NCI-H2081 treated with DMSO at 0.1 percent for 48 hours (cell line): ENCODE measurements at places on chromosomes 4 and X.

GRCh38 chrX:120260369-120260768 lies 9.8 kb downstream of the ZBTB33 start:
- DNase-seq: no peak

DNA sequence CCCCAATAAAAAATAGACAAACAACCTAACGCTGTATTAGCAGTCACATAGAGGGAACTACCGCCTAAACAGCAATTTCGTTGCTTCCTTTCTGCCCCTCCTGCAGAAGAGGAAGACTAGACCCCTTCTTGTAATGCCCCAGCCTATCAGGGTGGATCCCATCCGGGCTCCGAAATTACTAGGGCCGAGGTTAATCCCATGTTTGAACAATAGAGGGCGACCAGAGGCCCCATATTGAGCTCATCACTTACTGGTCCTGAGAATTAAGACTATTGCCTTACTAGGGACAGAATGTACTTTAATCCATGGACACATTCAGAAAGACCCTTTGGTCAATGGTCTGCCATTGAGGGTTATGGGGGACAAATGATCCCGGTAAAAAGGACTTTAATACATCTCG lies 11.8 kb upstream of the ZNF630 start:
- DNase-seq: no peak

- DNase-seq: no peak
These were observed 467.0 kb upstream of the DIPK2B start for GRCh38 chrX:45667666-45668065.

- no peak for DNase-seq
These were observed 1.1 kb upstream of the RAP1GDS1 start for GRCh38 chr4:98260047-98260578.

DNA sequence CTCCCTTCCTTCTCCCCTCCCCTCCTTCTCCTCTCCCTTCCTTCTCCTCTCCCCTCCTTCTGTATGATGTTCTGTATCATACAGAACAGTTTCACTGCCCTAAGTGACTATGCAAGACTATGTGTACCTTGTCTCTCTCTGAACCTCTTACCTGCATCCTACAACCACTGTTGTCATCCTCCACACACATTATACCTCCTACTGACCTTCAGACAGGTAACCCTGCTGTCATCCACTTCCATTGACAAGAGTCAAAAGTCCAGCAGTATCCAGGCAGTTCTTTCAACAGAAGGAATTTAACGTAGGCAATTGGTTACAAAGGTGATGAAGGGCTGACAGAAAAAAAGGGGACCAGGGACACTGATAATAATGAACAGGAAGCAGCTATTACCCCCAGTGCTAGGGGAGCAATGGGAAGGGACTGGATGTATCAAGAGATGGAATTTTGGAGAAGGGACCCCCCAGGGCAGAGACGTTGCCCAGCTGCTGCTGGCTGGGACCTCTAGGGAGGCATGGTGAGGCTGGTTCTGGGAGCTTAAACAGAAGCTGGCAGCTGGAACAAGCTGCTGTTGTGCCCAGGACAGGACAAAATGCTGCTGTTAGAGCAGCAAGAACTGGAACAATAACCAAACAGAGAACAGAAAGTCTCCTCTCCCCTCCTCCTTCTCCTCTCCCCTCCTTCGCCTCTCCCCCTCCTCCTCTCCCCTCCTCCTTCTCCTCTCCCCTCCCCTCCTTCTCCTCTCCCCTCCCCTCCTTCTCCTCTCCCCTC lies 84.7 kb downstream of the DCTD start:
- DNase-seq: no peak

- no peak for DNase-seq
These were observed 56.3 kb upstream of the HPSE start for GRCh38 chr4:83390944-83391343.

- DNase-seq: no peak
These were observed 1622.8 kb upstream of the IGFBP7 start for GRCh38 chr4:58732973-58733372.

DNA sequence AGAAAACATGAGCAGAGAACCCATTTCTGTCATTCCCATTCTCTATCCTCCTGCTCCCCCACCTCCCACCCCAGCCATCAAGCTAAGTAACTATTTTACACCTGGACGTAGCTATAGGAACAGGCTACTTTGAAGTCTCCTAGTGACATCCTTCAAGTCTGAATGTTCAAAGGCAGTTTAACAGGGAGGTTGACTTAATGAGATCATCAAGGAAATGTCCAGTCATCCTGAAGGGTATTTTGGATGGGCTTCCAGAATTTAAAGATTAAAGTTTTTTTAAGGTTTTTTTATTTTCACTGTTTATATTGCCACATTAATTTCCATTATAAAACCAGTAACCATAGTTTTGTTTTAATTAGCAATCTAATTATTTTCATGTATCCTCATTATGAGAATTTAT lies 41.1 kb downstream of the HPF1 start:
- no peak for DNase-seq

- DNase-seq: no peak
These were observed 22.3 kb upstream of the THOC2 start for GRCh38 chrX:123755107-123755506.

DNA sequence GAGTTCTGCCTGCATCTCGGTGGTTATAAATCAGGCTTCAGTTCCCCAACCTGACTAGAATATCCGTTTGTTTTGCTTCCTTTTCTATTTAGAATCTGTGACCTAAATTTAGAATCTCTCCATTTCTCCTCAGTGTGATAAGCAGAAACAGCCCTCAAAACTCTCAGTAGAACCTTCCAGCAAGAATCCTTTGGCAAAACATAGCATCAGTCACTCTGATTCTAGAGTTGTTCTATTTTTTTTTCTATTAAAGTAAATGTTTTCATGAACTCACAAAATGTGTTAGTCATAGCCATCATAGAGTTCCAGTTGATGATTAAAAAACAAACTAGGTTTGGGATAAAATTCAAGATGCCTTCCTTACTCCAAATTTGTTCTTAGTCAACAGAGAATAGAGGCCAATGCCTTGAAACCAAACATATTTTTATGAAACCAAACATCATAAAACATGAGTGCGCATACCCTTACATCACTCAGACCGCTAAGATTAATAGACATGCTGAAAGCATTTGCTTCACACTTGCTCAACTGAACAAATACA lies 13.2 kb upstream of the C1QTNF7 start:
- no peak for DNase-seq

GRCh38 chr4:6377626-6378492 lies 94.6 kb downstream of the PPP2R2C start:
- no peak for DNase-seq

DNA sequence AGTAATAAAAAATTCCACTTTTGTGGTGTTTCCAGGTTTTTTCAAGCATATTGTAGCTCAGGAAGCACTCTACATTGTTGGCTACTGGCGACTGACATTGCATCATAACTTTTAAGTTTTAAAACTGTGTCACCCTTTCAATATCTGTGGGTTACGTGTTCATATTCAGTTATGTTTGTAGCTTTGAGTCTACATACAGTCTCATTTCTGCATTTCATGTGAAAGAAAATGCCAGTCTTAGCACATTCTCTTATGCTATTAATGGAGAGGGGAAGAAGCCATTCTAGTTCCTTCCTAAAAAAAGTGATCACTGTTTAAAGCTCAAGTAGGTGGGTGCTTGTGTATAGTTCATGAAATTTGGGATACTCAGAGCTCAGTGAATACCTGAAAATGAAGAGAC lies 38.1 kb downstream of the DIAPH2 start:
- DNase-seq: no peak

- DNase-seq: no peak
These were observed 646 bp downstream of the TIGD4 start for GRCh38 chr4:152778656-152779512.

DNA sequence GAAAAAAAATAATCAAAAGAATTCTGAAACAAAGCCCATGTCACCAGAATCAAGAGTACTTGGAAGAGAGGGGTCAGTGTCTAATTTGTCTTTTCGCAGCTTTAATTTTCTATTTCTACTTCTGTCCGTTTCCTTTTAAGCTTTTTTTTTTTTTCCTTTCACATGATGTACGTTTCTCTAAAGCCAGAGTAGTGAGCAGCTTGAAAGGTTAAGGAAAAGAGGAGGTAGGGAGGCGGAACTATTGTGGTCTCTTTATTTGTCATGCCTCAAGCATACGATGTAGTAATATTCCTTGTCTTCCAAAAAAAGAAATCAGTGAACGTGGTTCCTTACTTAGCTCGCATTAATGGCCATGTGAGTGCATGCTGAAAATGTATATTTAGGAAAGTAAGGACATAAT lies 311.5 kb downstream of the TENM3 start:
- no peak for DNase-seq

GRCh38 chrX:19611636-19612376 lies 96.5 kb upstream of the MAP3K15 start:
- no peak for DNase-seq

- DNase-seq: no peak
These were observed 52.8 kb downstream of the RBM47 start for GRCh38 chr4:40576651-40577480.

DNA sequence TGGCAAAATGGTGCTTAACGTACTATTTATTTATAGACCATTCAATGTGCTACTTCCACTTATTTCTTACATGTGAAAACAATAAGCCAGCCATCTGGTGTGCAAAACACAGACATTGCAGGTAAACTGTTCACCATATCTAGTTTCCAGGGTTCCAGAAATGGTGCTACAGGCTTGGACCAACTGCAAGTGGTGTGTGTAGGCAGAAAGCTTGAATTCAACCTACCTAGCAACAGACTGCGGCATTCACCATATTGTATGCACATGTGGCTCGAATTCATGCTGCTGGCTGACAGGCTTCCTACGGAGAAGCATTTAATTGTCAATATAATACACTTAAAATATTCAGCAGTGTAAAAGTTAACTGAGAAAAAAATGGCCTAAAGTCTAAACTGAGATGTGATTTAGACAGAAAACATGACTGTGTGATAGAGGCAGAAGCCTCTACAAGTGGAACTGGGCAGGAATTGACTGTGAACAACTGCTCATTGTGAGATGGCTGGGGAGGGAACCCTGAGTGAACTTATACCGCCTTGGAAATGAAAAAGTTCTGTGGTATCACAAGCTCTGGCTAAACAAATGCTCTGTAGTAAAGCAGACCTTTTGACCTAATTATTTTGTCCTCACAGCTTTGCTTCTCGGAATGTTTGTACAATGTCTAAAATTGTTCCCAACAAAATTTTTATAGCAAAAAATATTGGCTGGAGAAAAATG lies 434.7 kb downstream of the GRIA2 start:
- DNase-seq: no peak

DNA sequence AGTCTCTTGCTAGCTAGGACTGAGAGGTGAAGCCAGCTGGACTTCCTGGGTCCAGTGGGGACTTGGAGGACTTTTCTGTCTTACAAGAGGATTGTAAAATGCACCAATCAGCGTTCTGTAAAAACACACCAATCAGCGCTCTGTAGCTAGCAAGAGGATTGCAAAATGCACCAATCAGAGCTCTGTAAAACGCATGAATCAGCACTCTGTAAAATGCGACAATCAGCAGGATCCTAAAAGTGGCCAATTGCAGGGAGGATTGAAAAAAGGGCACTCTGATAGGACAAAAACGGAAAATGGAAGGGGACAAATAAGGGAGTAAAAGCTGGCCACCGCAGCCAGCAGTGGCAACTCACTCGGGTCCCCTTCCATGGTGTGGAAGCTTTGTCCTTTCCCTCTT lies 65.6 kb upstream of the DUSP21 start:
- DNase-seq: no peak

DNA sequence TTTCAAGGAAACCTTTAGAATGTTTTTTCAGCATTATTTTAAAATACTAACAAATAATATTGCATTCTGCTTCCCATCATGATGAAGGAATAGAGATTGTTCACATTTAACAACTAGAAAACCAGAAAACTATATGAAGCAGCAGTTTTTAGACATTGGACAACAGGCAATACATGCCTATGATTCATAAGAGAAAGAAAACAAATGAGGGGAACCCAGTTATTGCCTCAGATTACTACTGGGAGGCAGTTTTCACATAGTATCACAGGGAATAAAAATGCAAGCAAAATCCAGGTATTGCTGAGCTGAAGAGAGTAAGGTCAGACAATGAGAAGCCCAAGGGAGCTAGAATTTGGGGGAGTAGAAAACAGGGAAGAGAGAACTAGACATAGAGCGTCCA lies 373.6 kb downstream of the MAPK10 start:
- no peak for DNase-seq

DNA sequence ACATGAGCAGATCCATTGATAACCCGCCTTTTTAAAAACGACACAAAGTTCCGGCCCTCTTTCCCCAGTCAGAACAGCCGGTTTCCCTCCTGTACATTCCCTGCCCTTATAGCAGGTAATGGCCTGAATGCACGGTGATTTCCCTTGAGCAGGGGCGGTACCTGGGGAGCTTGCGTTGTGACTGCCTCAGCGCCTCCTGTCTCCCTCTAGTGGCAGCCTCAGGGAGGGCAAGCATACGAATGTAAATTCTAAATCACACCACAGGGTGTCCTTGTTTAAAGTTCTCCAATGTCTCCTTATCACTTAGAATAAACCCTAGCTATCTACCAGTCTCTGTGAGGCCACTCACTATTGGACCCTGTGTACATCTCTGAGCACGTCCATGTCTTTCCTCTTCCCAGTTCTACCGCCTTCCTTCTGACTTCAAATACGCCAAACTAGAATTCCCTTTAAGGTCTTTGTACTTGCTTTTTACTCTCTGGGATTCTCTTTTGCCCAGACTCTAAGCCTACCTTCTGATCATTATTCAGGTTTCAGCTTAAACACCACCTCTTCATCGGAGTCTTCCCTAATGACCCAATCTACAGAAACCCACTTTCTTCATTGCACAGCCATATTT lies 18.4 kb upstream of the LDB2 start:
- DNase-seq: no peak
